ENCODE measurements at places on chromosomes 5 and 9.

DNA sequence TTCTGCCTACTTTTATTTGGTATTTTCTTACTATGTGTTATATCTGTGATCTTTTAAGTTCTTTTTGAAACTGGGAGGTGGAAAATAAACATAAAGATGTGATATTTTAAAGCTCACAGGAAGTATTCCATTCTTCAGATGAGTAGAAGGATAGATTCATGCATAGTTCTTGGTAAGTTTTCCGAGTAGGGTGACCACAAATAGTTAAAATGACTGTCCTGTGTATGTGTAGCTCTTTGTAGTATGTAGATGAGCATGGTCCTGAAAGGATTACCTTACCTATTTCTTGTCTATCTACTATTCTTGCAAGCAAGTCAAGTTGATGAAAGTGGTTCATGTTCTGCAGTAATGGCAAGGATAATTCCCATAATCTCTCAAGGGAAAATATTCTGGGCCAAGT is 47.7 kb downstream of the SRFBP1 start:
- no peak for DNase-seq

- DNase-seq: no peak
Measured at GRCh38 chr5:2239201-2239910, 356.6 kb upstream of the IRX4 start.

DNA sequence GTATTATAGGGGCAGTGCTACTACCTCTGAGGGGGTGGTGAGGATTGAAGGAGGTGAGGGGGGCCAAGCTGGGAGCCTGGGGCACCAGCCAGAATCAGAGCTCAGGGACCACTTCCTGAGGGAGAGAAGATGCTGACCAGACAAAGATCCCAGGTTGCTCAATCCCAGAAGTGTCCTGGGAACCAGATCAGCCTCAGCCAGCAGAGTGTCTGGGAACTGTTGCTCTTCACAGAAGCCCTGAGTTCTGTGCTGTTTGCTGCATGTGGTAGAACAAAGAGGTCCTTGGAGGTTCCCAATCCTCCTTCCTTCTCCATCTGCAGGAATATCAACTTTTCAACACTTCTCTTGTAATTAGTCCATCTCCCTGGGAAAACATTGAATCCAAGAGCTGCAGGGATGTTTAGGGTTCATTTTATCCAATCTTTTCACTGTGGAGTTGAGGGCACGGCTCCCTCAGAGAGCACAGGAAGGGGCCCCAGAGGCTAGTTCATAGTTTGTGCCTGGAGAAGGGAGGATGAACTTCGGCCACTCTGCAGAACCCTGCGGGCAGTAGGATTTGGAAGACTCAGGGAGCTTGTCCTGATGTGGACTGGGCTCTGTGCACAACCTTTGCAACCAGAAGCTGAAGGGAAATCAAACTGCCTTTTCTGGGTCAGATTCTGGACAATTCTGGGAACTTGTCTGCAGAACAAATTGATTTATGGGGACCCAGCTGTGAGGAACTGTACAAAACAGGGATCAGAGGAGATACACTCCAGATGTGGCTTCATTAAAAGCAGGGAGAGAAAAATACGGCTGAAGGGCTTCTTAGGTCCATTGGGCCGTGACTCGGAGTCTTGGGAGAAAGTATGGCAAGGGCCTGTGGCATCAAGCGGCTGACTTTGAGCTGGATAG is 57.1 kb downstream of the GALNT12 start:
- DNase-seq: no peak

- no peak for DNase-seq
Measured at GRCh38 chr9:18129809-18130334, 344.1 kb upstream of the ADAMTSL1 start.

GRCh38 chr9:131433302-131433854 is 39.5 kb downstream of the PRRC2B start:
- no peak for DNase-seq

Measured in hematopoietic multipotent progenitor cell treated with erythropoietin and hydrocortisone succinate and interleukin-3 and kit ligand, for 4 days (in vitro differentiated cells).